ENCODE measurements at places on chromosomes 6 and 20. TPM values are rescaled to one million over a fixed set of nuclear protein-coding genes. Genes with fewer than 3 reads are reported as not detected.

- DNase-seq: no peak
Observed at GRCh38 chr6:55994531-55994930, 119.1 kb upstream of the BMP5 start.

DNA sequence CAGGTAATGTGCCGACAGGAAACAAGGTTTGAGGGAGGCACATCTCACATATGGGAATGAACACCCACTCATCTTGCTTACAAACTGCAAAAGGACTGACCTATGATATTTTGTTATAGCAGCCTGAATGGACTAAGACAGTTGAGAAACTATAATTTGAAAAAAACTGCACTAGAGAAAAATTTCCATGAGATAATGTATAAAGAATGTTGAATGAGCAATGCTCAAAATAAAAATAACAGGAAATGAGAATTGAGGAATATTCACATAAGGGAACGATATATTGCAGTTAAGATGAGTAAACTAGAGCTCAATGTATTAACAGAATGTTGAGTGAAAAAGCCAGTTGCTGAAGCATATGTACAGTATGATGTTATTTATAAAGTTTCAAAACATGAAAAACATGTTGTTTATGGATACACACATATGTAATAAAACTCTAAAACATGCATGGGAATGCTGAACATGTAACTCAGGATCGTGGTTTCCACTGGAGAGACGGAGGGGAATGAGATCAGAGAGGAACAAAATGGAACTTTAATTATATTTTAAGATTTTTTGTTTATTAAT is 6.3 kb upstream of the TBC1D22B start:
- DNase-seq: no peak

DNA sequence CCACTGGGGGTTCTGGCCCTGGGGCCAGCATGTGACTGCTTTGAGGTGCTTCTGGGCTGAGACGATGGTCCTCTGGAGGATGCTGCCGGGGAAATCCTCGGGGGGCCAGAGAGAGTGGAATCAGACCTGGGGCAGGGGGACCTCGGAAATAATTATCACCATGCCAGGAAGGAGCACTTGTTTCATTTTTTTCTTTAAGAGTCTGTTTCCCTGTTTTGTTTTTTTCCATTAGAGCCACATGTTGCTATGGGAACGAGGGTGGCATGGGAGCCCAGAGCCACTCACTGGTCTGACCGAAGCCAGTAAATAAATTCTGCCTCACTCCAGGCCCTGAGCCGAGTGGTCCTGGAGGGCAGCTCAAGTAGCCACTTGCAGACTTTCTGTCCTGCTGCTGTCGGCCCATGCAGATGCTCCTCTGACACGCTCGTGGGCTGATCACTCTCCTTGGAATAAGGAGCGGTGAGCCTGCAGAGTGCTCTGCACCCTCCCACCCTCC is 365.1 kb downstream of the ZFAND3 start:
- no peak for DNase-seq

DNA sequence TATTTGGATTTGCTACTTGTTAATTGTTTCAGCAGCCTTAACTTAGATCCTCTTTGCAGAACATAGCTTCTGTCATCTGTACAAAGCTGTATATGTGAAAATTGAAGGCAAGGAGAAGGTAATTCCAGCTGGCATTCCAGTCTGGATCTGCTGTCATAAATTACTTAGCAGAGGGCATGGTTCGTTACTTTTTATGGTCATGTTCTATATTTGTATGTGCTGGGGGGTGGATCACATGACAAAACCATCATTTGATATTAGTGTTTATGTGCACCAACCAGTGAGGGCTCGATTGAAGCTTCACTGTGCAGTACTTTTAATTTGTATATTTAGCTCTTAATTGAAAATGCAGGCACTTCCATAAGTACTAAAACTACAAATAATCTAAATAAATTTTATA is 80.2 kb downstream of the CAP2 start:
- no peak for DNase-seq

GRCh38 chr20:19598117-19598850 is 159.8 kb upstream of the RIN2 start:
- DNase-seq: no peak

Gene GPR63
- total RNA-seq: 8.7 TPM

DNA sequence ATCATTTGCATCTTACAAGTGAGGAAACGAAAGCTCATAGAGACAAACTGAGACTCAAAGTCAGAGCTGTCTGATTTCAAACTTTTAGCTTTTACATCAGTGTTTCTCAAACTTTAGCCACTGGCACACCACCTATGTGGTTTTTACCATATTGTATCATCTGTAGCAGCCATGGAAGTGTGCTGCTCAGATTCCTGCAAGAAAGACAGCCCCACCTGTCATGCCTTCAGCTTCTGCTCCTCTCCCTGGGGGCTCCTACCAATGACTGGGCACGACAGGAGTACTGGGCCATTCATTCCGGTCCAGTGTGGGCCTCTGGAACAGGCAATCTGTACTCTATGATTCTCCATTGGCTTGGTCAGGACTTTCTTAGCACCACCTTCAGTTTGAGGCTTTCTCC is 87.0 kb downstream of the BCAS1 start:
- DNase-seq: no peak

Gene PRDM13
- not detected for total RNA-seq

- no peak for DNase-seq
Observed at GRCh38 chr20:31538326-31538725, 24.1 kb downstream of the HM13 start.

GRCh38 chr6:7617801-7618764 is 28.1 kb downstream of the SNRNP48 start:
- DNase-seq: peak; percentile 19

DNA sequence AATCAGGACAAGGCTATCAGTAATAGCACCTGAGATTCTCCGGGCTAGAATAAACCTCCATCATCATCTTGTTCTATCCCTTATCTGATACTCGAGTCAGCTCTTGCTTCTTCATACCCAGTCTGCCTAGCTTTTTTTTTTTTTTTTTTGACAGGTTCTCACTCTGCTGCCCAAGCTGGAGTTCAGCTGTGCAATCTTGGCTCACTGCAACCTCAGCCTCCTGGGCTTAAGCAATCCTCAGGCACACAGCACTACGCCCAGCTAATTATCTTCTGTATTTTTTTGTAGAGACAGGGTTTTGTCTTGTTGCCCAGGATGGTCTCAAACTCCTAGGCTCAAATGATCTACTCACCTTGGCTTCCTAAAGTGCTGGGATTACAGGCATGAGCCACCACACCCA is 19.5 kb downstream of the SRSF6 start:
- peak; percentile 62 for DNase-seq

GRCh38 chr20:9985773-9986172 is 49.0 kb upstream of the ANKEF1 start:
- no peak for DNase-seq

Gene CDS2
- 29.1 TPM for total RNA-seq

DNA sequence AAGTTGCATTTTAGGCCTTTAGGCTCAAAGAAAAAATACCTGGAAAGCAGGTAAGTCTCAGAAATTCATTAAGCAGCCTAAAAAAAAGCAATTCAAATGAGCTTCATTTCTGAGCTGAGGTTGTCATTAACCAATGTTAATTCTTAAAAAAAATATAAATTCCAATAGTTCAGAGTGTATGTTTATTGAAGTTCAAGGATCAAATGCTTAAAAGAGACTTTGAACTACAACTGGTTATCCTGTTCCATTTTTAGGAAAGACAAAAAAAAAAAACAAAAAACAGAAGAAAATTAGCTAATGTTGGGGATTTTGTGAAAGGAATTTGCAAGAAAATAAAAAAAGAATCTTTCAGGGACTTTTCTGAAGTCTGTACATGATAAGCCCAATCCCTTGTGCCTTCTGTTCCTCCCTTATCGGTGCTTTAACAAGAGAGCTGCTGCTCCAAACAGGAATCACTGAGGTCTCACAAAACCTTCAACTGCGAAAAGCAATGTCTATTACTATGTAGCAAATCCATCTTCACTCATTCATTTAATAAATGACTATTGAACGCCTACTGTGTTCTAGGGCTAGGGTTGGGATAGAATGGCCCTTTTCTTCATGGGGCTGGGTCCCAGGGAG is 90.3 kb downstream of the FOXF2 start:
- DNase-seq: no peak

Gene TMEM74B
- not detected for total RNA-seq

Gene DACT2
- total RNA-seq: not detected

DNA sequence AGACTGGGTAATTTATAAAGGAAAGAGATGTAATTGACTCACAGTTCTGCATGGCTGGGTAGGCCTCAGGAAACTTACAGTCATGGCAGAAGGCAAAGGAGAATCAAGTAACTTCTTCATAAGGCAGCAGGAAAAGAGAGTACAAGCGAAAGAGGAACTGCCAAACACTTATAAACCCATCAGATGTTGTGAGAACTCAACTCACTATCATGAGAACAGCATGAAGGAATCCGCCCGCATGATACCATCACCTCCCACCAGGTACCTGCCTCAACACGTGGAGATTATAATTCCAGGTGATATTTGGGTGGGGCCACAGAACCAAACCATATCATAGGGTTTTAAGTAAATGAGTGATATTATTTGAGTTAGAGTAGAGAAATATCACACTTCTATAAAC is 189.3 kb downstream of the TSHZ2 start:
- DNase-seq: no peak

GRCh38 chr20:45402946-45403345 is 5.1 kb upstream of the DBNDD2 start:
- DNase-seq: no peak

GRCh38 chr20:56247954-56248782 is at the start of gene MC3R:
TSS of gene MC3R (plus strand) at chr20:56248732. CDS start at chr20:56248844, 112 bp downstream.
- peak; percentile 69 for DNase-seq

DNA sequence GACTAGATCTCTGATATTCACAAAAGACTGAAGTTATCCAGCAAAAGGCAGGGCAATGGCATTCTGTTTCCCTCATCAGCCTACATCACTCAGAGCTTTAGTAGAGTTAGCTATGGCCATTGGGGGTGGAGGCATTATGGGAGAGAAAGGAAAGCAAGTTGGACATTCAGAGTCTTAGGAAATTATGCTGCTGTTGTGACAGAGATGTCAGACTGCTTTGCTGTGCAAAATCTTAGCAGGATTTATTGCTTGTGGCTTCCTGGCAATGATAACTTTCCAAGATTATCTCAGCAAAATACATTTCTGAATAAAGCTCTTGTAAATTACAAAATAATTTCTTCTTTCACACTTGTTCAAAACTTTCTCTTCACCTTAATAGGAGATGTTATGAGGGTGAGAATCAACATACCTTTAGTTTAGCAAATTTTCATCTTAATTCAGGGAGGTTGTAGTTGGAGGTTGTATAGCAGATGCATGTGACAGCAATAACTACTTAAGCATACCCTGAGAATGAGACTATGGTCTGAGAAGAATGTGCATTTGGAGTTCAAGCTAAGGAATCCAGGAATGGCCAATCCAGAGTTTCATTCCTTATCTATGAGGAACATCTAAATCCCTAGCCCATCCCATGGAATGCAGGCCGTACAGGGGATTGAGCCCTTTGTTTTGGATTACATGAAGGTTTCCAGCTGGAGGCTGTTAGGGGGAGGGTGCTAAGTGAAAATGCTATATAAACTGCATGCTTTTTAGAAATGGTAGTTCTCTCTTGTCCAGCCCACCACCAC is 179.8 kb downstream of the HAO1 start:
- DNase-seq: peak; percentile 4

Gene CRISP3
- total RNA-seq: not detected

- no peak for DNase-seq
Observed at GRCh38 chr6:38146734-38147027, 327.2 kb downstream of the ZFAND3 start.

Gene MAP7
- total RNA-seq: 0.06 TPM

DNA sequence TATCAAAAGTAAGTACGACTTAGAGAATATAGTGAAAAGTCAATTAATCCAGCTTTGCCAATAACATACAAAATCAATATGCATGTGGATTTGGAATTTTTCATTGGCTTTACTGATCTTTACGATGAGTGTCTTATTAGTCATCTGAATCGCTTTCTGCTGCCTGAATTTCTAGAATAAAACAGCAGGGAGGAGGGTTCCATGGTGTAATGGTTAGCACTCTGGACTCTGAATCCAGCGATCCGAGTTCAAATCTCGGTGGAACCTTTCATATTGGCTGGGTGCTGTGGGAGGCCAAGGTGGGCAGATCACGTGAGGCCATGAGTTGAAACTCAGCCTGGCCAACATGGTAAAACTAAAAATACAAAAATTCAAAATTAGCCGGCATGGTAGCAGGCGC is 448.8 kb downstream of the RNF144B start:
- no peak for DNase-seq

DNA sequence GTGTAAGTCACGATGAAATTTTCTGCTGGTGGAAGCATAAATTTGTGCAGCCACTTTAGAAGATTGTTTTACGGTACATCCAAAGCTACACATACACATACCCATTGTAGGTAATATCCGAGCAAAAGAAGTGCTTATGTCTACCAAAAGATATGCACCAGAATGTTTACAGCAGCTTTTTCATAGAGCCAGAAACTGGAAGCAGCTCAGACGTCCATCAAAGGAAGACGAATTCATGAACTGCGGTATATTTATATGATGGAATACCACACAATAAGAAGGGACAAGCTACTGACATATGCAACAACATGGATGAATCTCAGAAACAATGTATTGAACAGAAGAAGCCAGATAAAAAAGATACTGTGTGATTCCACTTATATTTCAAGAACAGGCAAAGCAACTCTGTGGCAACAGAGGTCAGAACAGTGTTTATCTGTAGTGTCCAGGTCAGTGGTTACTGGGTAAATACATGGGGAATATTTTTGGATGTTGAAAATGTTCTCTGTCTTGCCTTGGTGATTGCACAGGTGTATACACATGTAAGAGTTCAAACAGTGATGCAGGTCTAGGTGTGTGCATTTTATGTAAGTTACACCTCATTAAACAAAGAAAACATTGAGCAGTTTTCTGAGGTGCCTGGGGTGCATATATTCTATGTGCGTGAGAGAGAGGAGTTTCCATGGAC is 51.9 kb upstream of the EXOC2 start:
- no peak for DNase-seq

Gene SAMD5
- 11.6 TPM for total RNA-seq

- DNase-seq: no peak
Observed at GRCh38 chr6:6683969-6684833, 95.7 kb downstream of the LY86 start.

Gene NKX2-2
- not detected for total RNA-seq

DNA sequence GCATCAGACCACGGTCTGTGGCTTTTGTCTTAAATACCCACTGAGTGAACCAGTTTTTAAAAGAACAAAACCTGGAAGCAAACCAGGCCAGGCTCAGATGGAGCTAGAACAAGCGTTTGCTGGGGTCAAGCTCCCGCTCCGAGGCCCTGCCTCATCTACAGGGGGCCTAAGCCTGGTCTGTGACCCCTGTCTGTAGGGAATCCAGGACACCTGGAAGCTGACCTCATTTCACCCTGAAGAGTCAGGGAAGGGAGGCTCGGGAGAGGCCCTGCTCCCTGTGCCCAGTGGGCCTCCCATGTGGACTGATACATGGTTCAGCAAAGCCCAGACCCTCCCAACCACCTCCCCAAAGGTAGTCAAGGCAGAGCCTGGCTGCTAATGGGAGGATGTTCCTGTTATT is 26.8 kb upstream of the DLGAP4 start:
- DNase-seq: no peak

Gene LINC00237
- total RNA-seq: not detected

Gene TMEM244
- not detected for total RNA-seq

Gene CDK19
- total RNA-seq: 19.0 TPM

All from SJCRH30 (cell line).